ENCODE measurements at places on chromosomes 11 and 22. TPM values are rescaled to one million over a fixed set of nuclear protein-coding genes. Genes with fewer than 3 reads are reported as not detected.

- H3K36me3 ChIP-seq, result no peaks in the 10 kb centered on the region
- no peak overlapping the region for H3K4me3 ChIP-seq
- peaks cover 26% of the 10 kb centered on the region for H3K27me3 ChIP-seq
- H3K27ac ChIP-seq, result no peak overlapping the region
Observed at GRCh38 chr11:113507341-113507740, 32.1 kb upstream of the DRD2 start.

- no peak overlapping the region for H3K27ac ChIP-seq
- no peaks in the 10 kb centered on the region for H3K36me3 ChIP-seq
- DNase-seq, result no peak
- H3K4me1 ChIP-seq, result no peaks in the 10 kb centered on the region
- H3K27me3 ChIP-seq, result peaks cover 4% of the 10 kb centered on the region
Observed at GRCh38 chr11:70818351-70818750, 420.0 kb downstream of the CTTN start.

C22orf15 gene
- total RNA-seq, result 1.4 TPM

- no peak overlapping the region for H3K4me3 ChIP-seq
- no peaks in the 10 kb centered on the region for H3K27me3 ChIP-seq
Observed at GRCh38 chr11:37963440-37963839, 1365.4 kb upstream of the RAG2 start.

DNA sequence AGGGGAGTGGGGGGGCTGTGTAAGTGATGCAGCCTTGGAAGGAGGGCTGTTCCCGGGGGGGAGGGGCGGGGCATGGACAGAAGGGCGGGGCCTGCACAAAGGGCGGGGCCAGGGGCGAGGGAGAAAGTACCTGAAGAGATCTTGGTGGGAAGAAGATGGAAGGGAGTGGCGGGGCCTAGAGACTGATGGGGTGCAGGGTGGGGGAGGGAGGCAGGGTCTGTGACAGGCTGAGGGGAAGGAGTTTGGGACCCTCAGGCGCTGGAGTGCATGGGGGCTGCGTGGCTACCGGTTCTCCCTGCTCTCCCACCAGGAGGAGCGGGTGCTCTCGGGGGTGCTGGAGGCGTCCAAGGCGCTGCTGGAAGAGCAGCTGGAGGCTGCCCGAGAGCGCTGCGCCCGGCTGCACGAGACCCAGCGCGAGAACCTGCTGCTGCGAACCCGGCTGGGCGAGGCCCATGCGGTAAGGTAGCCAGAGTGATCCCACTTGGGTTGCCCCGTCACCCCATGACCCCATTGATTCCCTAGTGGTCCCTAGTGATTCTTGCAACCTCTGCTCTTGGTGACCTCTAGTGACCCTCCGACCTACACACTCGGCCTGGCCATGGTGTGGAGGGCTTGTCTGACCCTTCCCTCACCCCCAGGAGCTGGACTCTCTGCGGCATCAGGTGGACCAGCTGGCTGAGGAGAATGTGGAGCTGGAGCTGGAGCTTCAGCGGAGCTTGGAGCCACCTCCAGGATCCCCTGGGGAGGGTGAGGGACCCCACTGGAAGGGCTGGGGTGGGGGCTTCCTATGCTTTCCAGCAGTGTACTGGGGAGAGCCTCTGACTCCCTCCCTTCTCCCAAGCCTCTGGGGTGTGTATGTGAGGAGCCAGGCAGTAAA is 3.1 kb downstream of the CCDC88B start:
- H3K36me3 ChIP-seq, result peaks cover 22% of the 10 kb centered on the region
- H3K4me1 ChIP-seq, result peaks cover 35% of the 10 kb centered on the region
- H3K27ac ChIP-seq, result no peak overlapping the region
- DNase-seq, result no peak

CFAP300 gene
- total RNA-seq, result not detected

CADM1 gene
- total RNA-seq, result 0.24 TPM

DNA sequence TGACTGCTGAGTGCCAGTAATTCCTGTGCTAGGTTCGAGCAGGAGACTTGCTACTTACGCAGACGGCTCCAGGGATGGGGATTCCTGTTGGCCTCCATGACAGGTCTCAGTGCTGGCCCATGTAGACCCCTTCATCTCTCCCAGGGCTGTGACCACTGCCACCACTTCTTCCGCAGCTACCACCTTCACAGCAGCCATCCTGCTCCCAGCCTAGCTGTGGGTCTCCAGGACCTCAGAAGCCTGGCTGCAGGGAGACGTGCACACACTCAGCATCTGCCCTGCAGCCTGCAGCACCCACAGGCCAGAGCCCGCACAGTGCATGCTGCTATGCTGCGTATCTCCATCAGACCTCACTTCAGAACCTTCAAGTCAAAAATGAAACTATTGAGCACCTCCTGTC is 1503.9 kb downstream of the BRD1 start:
- DNase-seq, result no peak
- H3K36me3 ChIP-seq, result no peaks in the 10 kb centered on the region
- no peak overlapping the region for H3K27ac ChIP-seq
- H3K4me3 ChIP-seq, result no peak overlapping the region

PHF21B gene
- total RNA-seq, result not detected

Data from activated naive CD4-positive, alpha-beta T cell treated with anti-CD3 and anti-CD28 coated beads for 36 hours (primary cell).